ENCODE measurements at places on chromosomes 3 and 15.

GRCh38 chr15:90082140-90082715 lies 20.0 kb downstream of the IDH2 start:
- DNase-seq: no peak

- no peak for DNase-seq
Observed at GRCh38 chr3:158140396-158140795, 30.5 kb downstream of the RSRC1 start.

GRCh38 chr3:139771331-139771730 lies 93.6 kb upstream of the NMNAT3 start:
- no peak for DNase-seq

- DNase-seq: no peak
Observed at GRCh38 chr3:52015438-52016228, 19.9 kb upstream of the RPL29 start.

- no peak for DNase-seq
Observed at GRCh38 chr3:129313665-129314385, 35.2 kb downstream of the HMCES start.

GRCh38 chr15:88803241-88803919 lies at the start of gene ACAN:
Gene ACAN (plus strand): TSS chr15:88803436. CDS start chr15:88836207, 32,771 bp downstream.
- no peak for DNase-seq

DNA sequence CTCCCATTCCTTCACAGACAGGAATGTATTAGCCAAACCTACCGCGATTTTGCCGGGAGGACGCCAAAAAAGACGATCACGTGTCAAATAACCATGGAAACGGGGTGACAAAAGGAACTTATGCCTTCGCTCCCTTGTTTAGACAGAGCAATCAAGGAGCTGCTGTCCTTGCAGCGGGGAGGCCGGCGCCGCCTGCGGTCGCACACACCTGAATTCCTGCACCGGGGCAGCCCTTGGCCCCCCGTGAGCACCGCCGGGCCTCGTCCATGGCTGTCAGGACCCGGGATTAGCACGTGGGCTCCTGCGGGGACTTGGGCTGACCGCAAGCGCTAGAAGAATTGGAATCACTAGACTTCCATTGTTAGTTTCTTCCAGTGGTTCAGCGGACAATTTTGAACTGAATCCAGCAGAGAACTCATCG lies 193.1 kb downstream of the SHQ1 start:
- DNase-seq: no peak

GRCh38 chr3:159828542-159828943 lies 160.1 kb upstream of the IL12A start:
- no peak for DNase-seq

GRCh38 chr15:42939841-42940240 lies 19.3 kb upstream of the TTBK2 start:
- DNase-seq: no peak

DNA sequence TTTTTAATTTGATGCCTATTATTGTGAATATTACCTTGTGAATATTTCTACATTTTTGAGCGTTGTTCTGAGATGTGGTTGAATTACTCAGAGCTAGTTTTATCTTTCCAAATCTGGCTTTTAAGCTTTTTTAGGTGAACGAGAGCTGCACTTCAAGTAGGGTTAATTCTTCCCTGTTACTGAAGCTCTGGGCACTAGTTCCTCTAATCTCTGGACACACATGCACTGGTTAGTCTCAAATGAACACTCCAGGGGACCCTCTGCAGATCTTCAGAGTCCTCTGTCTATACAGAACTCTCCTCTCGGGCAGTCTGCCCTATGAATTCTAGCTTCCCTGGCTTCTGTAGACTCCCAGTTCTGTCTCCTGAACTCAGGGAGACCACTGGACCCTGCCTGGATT lies 237.5 kb upstream of the TBC1D5 start:
- DNase-seq: no peak

Data from AG04450 (cell line).